ENCODE measurements at places on chromosomes 2 and 18.

DNA sequence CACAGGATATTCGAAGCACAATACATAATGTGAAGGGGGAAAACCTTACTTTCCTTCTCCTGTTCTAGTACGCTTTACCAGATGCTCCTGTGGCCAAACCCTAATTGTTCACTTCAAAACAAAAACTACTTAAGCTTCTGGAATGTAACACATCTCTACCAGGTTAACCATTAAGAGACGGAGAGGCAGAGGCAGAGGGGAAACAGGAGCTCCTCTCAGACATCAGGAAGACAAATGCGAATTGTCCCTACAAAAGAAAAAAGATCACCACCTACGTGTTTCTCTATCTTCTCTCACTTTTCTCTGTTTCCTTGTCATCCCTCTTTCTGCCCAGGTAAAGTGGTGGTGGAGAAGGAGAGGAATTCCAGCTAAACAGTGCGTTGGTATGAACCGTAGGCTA, 266.8 kb downstream of the NRXN1 start:
- no peak for DNase-seq

DNA sequence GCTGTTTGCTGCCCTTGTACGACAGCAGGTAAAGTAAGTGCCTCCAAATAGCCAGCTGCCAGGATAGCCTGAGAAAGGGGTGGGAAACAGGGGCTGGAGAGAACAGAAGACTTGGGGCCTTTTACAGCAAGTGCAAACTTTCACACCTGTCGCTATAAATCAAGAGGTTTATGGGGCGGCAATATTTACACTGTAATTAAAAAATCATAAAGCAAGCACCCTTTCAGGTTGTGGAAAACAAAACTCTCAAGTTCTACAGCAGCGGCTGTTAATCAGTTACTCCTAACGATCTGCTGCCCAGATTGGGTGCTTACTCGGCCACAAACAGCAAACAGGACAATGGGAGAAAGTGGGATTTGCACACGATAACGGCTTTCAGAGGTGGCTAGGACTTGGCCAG, 359.5 kb upstream of the ETAA1 start:
- no peak for DNase-seq

DNA sequence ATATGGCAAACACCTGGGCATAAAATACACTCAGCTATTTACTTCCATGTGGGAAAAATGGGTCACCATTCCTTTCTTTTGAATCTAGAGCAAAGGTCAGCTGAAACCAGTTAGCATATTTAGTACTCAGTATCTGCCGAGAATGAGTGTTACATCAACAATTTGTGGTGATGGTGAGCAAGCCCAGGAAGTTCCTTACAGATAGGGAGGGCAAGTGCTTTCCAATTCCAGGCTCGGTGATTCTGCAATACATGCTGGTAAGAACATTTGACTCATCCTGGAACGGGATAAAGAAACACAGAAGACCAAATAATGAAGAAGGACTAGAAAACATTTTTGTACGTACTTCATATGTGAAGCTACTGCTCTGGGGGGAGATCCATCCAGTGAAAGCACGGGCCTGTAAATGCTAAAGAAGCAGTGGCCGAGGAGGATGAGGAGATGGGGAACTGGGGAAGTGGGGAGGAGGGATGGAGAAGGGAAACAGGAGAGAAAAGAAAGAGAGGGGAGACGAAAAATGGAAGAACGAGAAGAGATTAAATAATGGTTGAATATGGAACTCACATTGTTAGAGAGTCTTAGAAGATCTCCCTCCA, 251.9 kb downstream of the TTC32 start:
- DNase-seq: no peak

DNA sequence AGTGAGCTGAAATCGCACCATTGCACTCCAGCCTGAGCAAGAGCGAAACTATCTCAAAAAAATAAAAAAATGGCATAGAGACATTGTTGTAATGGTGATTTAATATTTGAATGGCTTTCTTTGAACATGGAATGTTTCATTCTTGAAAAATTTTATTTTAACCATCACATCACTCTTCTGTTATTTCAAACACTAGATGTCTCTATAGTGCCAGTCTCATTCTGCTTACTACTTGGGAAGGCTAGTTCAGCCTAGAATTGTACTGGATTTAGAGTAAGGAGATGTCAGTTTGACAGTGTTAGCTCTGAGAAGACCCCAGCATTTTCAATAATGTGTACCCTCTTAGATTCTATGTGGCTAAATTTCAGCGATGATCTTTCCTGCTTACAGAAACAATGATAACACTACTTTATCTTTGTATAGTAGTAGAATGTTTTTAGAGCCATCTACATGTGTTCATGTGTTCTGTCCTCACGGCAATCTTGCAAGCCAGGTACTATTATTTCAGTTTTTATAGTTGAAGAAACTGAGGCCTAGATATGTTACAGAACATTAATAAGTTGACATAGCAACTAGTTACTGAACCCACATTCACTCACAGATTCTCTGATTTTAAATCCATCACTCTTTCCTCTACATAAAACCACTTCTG, 142.9 kb upstream of the ZSWIM2 start:
- DNase-seq: no peak

GRCh38 chr2:162435676-162436075, 91.7 kb downstream of the GCA start:
- DNase-seq: no peak

- no peak for DNase-seq
Measured at GRCh38 chr2:44801841-44802776, 139.4 kb upstream of the SIX3 start.

- DNase-seq: no peak
Measured at GRCh38 chr2:80135001-80135400, 169.6 kb downstream of the LRRTM1 start.

DNA sequence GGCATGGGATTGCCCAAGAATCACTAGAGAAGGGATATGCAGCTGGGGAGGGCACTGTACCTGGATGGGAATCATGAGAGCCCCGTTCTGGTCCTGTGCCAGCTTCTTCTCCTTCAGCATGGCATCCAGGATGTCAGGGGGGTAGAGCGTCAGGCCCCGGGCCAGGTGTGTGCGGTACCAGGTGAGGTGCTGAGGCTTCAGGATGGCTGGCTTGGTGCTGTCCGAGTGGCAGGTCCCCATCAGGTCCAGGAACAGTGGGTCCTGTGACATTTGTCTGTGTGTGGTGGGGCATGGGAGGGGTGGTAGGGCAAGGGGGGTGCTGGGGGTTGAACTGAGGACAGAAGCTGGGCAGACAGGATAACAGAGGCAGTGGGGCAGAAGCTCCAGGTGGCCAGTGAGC, 13.2 kb downstream of the CFAP65 start:
- no peak for DNase-seq
